ENCODE measurements at places on chromosomes 7 and 10. TPM values are rescaled to one million over a fixed set of nuclear protein-coding genes. Genes with fewer than 3 reads are reported as not detected.

DNA sequence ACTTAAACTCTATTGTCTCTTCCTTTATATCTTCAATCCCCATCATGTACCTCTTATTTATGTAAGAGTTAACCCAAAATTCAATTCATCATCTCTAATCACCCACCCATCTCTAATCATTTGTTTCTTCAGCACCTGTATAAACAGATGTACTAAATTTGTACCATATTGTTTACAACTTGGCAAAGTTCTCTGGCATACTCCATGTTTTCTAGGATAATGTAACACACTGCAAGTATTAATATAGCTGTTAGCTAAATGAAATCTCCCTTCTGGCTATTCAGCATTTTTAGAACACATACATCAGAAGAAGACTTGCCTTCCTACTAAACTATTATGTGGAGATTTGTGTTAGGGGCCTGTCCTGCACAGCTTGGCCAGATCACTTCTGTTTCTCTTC, 33.1 kb downstream of the MALSU1 start:
- DNase-seq = no peak
- peaks cover 6% of the 10 kb centered on the region for H3K27me3 ChIP-seq
- no peak overlapping the region for H3K4me3 ChIP-seq
- H3K27ac ChIP-seq = no peak overlapping the region
- no peaks in the 10 kb centered on the region for H3K36me3 ChIP-seq

DNA sequence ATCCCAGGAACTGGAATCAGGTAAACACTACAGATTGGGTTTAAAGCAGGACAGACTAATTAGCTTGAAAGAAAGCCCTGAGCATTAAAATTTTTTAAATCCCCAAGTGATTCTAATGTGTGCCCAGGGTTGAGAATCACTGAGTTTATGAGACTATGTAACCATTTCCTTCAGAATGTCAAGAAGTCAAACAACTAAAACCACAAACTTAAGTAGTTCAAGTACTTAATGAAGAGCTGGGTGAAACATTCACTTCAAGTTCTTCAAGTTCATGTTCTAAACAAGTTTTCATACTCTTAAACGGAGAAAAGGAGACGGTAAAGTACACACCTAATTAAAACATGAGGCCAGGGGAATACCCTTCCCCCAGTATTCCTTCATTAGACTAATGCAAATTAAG, 28.2 kb upstream of the TLL2 start:
- peaks cover 46% of the 10 kb centered on the region for H3K36me3 ChIP-seq
- H3K4me3 ChIP-seq = no peak overlapping the region
- H3K27ac ChIP-seq = no peak overlapping the region
- no peaks in the 10 kb centered on the region for H3K27me3 ChIP-seq
- H3K4me1 ChIP-seq = no peaks in the 10 kb centered on the region

GRCh38 chr7:27117887-27118491, 12.6 kb downstream of the HOXA4 start:
- peaks cover 4% of the 10 kb centered on the region for H3K27me3 ChIP-seq
- DNase-seq = no peak
- H3K4me1 ChIP-seq = no peaks in the 10 kb centered on the region
- no peak overlapping the region for H3K4me3 ChIP-seq
- no peak overlapping the region for H3K27ac ChIP-seq
- no peaks in the 10 kb centered on the region for H3K36me3 ChIP-seq

The PRLHR gene
- not detected for total RNA-seq

GRCh38 chr10:102600816-102601215, 43.5 kb upstream of the TRIM8 start:
- no peak for DNase-seq
- no peak overlapping the region for H3K27ac ChIP-seq
- H3K27me3 ChIP-seq = no peaks in the 10 kb centered on the region
- peaks cover 7% of the 10 kb centered on the region for H3K4me1 ChIP-seq
- no peak overlapping the region for H3K4me3 ChIP-seq

- H3K27me3 ChIP-seq = no peaks in the 10 kb centered on the region
- H3K36me3 ChIP-seq = peaks cover 66% of the 10 kb centered on the region
- peak overlapping the region; percentile 55 for H3K27ac ChIP-seq
Observed at GRCh38 chr10:8073691-8074416, 19.4 kb downstream of the GATA3 start.

DNA sequence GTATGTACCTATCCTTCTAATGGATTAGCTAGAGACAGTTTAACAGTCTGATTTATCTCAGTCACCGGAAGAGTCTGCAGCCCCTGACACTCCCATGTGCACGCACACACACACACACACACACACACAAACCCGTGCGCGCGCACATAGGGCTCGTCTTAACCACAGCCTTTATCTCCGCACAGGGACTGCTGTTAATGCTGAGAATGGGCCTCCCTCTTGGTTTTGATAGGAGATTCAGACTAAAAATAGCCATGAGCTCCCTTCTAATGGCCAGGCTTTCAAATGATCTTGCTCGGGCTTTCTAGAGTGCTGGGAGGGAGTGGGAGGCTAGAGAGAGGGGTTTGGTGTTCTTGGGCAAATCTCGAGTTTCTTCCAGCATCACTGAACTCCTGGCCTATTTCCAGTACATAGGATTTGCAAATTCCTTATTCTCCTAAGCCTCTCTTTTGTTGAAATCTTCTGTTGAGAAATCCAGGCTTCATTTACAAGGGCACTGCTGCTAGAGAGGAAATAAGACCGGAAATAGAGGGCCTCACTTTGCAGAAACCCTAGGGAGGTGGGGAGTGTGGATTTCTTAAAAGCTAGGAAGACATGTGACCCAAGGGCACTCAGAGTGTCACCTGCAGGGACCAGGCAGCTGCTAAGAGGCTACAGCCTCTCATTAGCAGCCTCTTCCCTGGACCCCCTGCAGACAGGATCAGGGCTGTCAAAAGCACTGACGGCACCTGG, 2.4 kb downstream of the TMEM72 start:
- H3K4me3 ChIP-seq = no peak overlapping the region
- peak; percentile 31 for DNase-seq
- H3K27ac ChIP-seq = peak overlapping the region; percentile 23
- H3K4me1 ChIP-seq = peaks cover 13% of the 10 kb centered on the region
- H3K36me3 ChIP-seq = no peaks in the 10 kb centered on the region
- H3K27me3 ChIP-seq = peaks cover 2% of the 10 kb centered on the region

DNA sequence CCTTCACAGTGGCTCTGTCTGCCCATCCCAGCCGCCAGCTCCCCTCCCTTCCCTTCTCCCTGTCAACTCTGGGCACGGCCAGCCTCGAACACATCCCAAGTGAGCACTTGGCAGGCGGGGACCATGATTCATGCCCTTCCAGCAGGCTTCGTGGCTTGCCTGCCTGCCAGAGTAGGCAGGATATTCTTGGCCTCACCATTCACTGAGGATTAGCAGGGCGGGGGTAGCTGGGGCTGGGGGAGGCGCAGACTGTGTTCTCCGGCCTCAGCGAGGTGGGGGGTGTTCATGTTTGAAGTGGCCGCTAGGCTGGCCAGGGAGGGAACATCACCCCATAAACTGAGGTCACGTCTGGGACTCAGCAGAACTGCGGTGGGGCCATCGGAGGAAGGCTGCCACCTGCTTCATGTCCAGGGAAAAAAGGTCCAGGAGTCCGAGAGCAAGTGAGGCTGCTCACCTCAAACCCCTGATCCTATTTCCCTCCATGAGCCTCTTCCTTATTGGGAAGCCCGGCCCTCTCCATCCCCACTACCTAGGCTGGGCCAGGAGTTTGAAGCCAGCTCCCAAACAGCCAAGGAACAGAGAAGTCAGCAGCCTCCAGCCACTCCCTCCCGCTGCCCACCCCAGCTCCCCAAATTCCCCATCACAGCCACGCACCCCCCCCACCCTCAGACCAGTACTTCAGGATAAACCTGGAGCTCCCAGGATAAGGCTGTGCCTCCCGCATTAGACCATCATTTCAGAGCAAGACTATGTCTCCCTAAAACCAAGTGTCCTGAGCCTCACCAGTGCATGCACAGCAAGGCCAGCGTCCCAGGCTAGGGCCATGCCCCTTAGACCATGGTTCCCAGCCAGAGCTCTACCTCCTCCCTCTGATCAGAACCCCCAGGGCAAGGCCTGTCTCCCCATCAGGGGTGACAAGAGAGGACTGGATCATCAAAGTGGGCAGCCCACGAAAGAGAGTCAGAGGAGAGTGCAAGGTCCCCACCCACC, 42.8 kb upstream of the RABGEF1 start:
- H3K27ac ChIP-seq = no peak overlapping the region
- H3K4me1 ChIP-seq = no peaks in the 10 kb centered on the region
- H3K36me3 ChIP-seq = peaks cover 2% of the 10 kb centered on the region
- no peaks in the 10 kb centered on the region for H3K27me3 ChIP-seq
- no peak overlapping the region for H3K4me3 ChIP-seq

DNA sequence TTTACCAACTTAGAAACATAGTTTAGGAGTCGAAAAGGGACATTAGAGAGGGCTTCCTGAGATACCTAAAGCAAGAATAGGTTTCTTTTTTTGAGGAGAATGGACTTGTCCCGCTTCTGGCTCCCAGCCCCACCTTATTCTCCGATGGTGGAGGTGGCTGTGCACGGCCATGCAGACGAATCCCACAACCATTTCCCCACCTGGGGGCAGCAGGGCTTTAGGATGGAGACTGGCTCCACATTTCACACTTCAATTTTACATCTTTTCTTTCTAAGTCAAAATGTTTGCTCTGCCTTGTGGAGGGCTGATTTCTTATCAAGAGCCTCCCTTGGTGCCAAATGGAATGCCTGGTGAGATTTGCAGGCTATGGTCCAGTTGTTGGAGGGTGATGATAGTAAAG, 118.5 kb downstream of the GLRX3 start:
- H3K4me3 ChIP-seq = no peak overlapping the region
- no peak overlapping the region for H3K27ac ChIP-seq
- H3K27me3 ChIP-seq = no peaks in the 10 kb centered on the region
- H3K4me1 ChIP-seq = no peaks in the 10 kb centered on the region
- H3K36me3 ChIP-seq = no peaks in the 10 kb centered on the region
- peak; percentile 54 for DNase-seq

- no peaks in the 10 kb centered on the region for H3K27me3 ChIP-seq
- no peak overlapping the region for H3K27ac ChIP-seq
- no peaks in the 10 kb centered on the region for H3K4me1 ChIP-seq
- H3K4me3 ChIP-seq = no peak overlapping the region
Observed at GRCh38 chr7:11605749-11606148, 226.2 kb downstream of the THSD7A start.

DNA sequence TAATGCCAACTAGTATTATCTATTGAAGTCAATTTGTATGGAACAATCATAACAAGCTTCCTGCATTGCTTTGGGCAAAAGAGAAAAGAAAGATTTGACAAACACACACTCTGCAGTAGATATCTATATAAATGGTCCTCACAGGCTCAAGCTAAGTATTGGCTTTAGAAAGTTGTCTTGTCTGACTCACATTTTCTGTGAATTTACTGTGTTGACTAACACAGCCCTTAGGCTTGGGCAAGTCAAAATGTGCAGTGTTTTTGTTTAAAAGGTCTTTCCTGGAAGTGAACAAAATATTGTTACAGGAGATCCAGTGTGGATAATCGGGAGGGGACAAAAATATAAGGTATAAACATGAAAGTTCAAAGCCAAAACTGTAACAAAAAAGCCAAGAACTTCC, 194.4 kb downstream of the RELN start:
- H3K27me3 ChIP-seq = peaks cover 4% of the 10 kb centered on the region
- H3K4me1 ChIP-seq = no peaks in the 10 kb centered on the region
- no peak overlapping the region for H3K4me3 ChIP-seq
- no peak overlapping the region for H3K27ac ChIP-seq

GRCh38 chr7:37765872-37766525, 82.4 kb upstream of the NME8 start:
- H3K27ac ChIP-seq = no peak overlapping the region
- no peak overlapping the region for H3K4me3 ChIP-seq
- H3K4me1 ChIP-seq = no peaks in the 10 kb centered on the region
- no peak for DNase-seq
- H3K27me3 ChIP-seq = peaks cover 2% of the 10 kb centered on the region

Data from activated CD4-positive, alpha-beta memory T cell treated with anti-CD3 and anti-CD28 coated beads for 36 hours (primary cell).